Activated CD4-positive, CD25-positive, alpha-beta regulatory T cell (primary cell): ENCODE measurements at places on chromosomes 5 and 9.

GRCh38 chr9:16871336-16872151 lies 1.1 kb upstream of the BNC2 start:
- no peak for DNase-seq

DNA sequence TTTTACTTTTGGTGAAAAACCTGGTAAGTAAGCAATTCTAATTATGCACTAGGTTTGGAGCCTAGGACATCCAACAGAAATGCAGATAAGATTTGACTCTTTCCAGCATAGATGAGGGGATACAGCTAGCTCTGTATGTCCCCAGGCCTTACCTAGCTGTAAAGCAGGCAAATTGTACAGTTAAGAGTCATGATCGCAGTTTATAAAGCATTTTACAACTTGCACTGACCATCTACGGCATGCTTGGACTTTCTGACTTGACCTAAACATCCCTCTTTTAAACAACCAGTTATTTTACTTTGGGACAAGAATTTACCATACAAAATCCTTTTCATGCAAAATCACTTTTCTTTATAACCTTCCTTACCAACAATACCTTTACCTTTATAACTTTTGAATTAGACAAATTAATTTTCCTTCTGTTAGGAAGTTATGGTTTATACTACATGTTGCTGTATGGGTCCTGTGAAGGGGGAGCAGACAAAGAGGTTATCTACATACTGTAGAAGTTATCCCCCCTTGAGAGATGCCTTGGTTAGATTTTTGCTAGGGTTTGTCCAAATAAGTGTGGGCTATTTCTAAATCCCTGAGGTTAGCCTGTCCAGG lies 36.8 kb downstream of the FGD3 start:
- DNase-seq = no peak

GRCh38 chr5:122915717-122916461 lies 70.5 kb downstream of the SNX24 start:
- DNase-seq = no peak

DNA sequence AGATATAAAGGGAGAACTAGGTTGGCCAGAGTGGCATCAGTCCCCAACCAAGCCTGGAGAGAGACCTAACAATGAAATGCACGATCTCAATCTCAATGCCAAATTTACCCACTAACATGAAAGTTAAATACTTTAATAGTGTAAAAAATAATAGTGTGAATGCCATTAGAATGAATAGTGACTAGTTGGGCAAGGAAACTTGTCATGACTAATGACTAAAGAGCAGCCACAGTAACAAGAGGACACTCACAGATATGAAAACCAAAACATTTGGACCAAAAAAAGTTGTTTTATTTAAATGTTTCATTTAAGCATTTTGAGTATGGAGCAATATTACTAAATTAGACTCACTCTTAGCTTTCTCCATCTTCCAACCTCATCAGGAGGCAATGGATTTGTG lies 1853.8 kb downstream of the EFNA5 start:
- no peak for DNase-seq

DNA sequence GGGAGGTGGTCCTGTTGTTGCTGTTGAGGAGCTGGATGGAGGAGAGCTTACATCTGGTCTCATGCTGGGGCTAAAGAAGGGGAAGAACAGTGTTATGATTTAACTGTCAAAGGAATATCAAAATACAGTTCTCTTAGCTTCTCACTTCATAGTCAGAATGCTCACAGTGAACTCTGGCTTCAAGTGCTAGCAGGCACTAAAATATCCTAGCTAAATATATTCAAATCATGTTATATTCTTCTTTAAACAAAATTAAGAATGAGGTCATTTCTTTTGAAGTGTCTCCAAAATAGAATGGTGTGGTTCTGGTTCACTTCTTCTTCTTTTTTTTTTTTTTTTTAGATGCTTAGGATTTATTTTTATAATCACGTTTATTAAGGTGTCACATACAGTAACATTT lies 89.4 kb downstream of the NR3C1 start:
- DNase-seq = no peak

DNA sequence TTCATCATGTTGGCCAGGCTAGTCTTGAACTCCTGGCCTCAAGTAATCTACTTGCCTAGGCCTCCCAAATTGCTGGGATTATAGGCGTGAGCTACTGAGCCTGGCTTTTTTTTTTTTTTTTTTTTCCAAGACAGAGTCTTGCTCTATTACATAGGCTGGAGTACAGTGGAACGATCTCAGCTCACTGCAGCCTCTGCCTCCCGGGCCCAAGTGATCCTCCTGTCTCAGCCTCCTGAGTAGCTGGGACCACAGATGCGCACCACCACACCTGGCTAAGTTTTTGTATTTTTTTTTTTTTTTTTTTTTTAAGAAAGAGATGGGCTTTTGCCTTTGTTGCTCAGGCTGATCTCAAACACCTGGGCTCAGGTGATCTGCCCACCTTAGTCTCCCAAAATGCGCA lies 26.2 kb upstream of the GPR21 start:
- no peak for DNase-seq

DNA sequence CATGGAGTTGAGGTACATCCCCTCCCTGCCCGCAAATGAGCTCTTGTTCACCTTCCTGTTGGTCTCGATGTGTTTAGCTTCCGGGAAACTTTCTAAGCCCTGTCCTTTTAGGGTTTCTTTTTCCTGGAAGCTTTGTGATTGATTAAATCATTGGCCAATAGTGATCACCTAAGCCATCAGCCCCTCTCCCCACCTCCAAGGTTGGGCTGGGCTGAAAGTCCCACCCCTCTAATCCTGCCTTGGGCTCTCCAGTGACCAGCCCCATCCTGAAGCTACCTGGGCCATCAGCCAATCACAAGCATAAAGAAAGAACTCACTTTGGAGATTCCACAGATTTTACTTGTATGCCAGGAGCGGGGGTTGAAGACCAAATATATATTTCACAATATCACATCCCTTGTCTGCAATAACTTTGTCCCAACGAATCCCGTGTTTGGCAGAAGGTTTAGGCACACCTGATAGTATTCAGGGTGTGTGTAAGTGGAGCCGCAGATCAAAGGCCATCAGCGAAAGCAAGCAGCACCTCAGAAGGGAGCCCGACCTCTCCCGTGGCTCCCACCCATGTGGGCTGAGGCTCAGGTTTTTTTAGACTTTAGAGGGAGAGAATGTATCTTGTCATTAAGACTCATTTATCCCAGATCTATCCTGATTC lies 20.4 kb downstream of the ROPN1L start:
- no peak for DNase-seq

GRCh38 chr5:53381-54174 lies 38.4 kb upstream of the PLEKHG4B start:
- DNase-seq = no peak

DNA sequence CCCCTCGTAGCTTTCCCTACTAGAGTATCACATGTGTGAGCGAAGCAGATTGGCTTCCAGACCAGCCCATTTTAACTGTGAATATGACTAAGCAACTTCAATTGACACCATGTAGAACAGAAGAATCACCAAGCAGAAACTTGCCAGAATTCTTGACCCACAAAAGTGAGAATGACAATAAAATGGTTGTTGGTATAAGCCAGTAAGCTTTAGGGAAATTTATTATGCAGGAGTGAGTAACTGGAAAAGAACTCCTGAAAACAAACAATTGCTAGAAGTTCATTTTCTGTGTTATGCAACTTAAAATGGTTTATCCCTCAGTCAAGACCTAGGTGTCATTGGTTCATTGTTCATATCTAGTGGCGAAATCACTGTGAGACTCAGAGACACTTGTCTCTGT lies 303.1 kb downstream of the DMRT2 start:
- no peak for DNase-seq

DNA sequence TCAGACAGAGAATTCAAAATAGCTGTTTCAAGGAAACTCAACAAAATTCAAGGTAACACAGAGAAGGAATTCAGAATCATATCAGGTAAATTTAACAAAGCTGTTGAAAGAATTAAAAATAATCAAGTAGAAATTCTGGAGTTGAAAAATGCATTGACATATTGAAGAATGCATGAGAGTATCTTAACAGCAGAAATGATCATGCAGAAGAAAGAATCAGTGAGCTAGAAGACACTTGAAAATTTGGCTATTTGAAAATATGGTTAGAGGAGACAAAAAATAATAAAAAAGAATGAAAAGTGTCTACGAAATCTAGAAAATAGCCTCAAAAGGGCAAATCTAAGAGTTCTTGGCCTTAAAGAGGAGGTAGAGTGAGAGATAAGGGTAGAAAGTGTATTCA lies 22.9 kb downstream of the LMBRD2 start:
- DNase-seq = no peak

DNA sequence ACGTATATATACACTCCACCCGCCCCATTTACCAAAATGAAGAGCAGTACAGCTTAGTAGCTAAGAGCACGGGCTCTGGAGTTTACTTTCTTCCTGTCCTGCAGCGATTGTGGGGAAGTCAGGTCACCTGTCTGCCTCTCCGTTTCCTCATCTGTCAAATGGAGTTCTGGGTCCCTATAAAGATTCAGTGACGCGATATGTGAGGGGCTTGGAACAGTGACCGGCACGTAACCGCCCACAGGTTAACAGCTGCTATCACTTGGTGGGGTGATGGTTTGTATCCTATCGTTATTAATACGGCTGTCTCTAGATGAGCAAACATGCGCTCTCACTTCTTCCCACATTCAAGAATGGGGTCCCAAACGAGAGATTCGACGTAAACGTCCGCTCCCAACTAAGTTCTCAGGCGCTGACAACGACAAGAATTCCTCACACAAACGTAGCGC lies 426 bp downstream of the FAM114A2 start:
- DNase-seq = no peak
